ENCODE measurements at places on chromosomes 3 and 15.

DNA sequence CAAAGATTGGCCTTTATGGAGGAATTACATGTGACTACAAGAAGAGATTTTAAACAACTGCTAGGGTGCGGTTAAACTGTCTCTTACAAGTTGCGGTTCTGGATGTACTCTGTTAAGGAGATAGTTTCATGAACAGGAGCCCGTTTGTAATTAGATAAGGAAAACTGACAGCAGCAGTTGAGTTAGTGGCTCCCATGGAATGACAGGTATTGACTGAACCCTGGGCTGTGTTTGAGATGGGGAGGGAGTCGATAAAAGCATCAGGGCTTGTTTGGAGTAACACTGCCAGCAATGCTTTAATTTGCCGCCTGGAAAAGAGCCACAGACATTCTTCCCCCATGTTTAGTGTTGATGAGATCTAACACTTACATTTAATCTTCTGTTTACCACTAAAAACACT, 139.9 kb downstream of the ROBO2 start:
- no peak for DNase-seq

- no peak for DNase-seq
Observed at GRCh38 chr3:60055765-60056164, 1005.9 kb upstream of the CFAP20DC start.

DNA sequence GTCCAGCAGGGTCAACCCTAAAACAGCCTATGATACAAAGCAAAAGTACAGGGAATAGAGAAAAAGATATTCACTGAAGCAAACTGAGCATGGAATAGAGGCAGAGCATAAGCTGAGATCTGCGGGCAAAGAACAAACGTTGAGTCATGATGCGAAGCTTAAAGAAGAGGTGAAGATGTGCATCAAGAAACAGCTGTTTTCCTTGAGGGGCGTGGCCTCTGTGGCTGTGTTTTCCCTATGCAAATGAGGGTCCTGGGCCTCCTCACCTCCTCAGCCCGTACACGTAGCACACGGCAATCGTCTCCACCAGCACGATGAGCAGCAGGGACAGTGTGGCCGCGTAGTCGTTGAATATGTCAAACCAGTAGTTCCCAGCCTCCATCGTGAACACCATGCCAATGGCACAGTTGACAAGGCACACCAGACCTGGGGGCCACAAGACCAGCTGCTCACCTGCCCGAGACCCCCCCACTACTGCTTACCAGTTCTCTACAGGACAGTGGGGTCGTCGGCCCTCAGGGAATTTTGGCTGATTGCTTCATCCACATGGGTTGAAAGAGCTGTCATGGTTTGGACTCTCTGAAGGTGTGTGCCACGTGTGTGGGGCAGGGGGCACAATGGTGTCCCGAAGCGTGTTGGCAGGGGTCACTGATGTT, 33.6 kb downstream of the SLC6A20 start:
- DNase-seq: no peak

GRCh38 chr3:39205131-39205530, 12.7 kb upstream of the XIRP1 start:
- DNase-seq: no peak

- DNase-seq: no peak
Observed at GRCh38 chr3:132326251-132326650, 9.0 kb downstream of the ACP3 start.

DNA sequence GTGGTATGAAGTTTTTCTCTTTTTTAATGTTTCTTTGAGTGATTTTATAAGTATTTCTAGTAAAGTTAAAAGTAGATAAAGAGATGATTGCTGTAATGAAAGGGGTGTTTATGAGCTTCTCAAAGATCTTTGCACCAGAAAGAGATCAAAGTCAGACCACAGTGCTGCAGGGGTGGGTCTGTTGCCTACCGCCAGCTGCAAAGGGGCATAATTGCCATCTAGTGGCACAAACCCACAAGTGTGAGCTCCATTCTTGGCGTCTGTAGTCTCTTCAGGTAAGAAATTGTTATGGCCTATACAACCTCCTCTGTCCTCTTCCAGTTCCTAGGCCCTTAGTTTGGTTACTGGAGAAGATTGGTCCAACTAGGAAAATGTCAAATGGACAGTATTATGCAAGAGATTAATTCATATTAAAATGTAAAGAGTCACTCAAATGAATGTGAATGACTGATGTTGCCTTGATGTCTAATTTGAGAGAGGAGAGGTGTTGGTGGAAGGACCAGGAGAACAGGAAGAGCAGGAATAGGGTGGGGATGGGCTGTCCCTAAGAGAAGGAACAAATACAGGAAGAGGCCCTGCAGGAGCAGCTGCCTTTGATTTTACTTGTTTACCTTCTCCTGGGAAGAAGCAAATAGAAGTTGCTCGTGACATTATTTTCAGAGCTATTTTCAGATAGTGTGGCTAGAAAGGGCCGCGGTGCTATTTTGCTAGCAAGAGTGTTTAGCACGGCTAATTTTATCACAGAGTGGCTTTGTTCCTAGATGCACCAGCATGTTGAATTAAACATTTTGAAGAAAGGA, 53.0 kb upstream of the GSK3B start:
- DNase-seq: no peak

DNA sequence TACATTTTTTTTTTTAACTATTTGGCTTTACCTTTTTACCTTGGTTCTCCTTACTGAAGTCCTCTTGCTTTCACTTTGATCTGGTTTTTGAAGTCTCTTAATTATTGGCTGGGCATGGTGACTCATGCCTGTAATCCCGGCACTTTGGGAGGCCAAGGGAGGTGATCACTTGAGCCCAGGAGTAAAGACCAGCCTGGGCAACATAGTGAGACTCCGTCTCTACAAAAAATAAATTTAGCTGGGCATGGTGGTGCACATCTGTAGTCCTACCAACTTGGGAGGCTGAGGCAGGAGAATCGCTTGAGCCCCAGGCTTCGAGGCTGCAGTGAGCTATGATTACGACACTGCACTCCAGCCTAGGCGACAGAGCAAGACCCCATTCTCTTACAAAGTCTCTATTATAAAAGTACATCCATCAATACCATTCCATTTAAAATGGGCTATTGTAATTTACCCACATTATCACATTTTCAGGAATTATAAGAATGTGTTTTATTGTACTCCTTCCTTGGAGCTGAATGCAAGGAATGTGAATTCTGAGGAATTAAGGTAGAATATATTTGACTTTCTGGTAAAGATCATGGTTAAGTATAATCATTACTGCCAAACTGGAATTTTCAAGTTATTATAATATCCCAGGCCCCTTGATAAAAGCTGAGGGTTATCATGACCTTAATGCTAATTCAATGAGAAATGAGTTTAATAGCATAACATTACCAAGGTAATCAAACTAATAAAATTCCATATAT, 49.0 kb downstream of the MSL2 start:
- no peak for DNase-seq

GRCh38 chr3:167728632-167729323, 5.9 kb downstream of the PDCD10 start:
- no peak for DNase-seq

DNA sequence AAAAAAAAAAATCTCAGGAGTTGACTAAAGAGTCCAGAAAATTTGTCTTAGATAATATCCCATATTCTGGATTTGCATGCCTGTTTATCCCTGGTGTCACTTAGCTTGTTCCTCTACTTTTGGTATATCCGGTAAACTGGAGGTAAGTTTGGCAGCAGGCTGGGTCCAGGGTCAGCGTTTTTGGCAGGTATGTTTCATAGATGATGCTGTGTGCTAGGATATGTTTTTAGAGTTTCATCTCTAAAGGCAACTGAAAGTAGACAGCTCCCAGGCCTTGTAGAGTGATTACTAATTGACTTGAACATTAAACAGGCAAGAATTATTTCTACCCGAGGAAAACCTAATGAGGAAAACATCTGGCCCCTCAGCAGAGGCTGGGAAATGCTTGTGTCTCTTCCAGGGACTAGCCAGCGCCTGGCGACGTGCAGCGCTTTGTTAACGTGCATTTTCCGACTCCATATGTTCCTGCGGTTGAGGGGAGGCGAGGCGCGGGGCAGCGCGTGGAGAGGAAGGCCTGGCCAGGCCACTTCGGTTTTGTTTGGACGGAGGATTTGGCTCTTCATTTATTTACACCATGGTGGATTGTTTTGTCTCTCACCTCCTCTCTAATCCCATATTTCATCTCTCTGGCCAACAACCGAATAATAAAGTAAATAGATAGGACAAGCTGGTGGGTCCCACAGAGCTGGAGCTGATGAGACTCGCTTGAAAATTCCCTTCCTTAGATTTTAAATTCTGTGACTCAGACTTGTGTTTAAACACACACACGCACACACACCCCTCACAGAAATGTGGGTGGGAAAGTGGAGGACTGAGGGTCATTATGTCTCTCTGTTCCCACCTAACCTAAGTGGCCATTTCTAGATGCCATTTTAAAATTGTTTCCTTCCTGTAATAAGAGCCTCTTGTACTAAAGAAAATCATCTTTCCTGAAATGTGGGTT, 65.3 kb downstream of the ASB7 start:
- no peak for DNase-seq

DNA sequence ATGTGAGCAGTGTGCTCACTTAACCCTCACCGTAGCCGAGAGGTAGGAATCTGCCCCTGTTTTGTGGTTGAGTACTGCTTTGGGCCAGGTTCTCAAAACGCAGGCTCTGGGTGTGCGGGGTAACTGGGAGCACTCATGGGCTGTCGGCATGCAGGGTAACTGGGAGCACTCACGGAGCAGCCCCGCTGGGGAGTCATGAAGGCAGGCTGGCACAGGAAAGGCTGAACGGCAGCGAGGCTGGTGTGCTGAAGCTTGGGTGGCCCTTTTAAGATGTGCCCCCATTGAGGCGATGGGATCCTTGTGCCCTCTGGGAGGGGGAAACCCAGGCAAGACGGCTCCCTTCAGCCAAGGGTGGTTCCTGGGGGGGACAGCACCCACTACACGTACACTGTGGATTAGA, 44.6 kb upstream of the VPS8 start:
- no peak for DNase-seq

- no peak for DNase-seq
Observed at GRCh38 chr3:58693940-58694850, 27.6 kb upstream of the FAM3D start.

GRCh38 chr15:41919954-41920538, 26.2 kb upstream of the SPTBN5 start:
- no peak for DNase-seq

DNA sequence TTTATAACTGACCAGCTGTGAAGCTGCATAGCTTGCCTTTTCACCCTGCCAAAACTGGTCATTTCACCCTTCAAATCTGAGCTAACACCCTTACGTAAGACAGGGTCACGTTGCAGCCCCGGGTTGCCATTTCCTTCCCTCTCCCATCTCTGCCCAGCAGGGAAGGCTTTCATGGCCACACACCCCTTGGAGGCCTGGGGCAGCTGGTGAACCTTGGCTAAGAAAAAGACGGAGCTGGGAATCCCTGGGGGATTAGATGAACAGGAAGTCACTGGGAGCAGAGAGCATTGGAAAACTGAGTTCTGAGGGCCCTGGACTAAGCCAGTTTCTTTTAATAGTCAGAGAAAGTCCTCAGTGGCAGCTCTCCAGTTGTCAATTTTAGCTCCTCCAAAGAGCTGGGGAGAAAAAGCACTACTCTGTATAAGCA, 67.8 kb downstream of the TTC23 start:
- DNase-seq: no peak

- DNase-seq: no peak
Observed at GRCh38 chr3:31503456-31503855, 29.3 kb upstream of the STT3B start.

DNA sequence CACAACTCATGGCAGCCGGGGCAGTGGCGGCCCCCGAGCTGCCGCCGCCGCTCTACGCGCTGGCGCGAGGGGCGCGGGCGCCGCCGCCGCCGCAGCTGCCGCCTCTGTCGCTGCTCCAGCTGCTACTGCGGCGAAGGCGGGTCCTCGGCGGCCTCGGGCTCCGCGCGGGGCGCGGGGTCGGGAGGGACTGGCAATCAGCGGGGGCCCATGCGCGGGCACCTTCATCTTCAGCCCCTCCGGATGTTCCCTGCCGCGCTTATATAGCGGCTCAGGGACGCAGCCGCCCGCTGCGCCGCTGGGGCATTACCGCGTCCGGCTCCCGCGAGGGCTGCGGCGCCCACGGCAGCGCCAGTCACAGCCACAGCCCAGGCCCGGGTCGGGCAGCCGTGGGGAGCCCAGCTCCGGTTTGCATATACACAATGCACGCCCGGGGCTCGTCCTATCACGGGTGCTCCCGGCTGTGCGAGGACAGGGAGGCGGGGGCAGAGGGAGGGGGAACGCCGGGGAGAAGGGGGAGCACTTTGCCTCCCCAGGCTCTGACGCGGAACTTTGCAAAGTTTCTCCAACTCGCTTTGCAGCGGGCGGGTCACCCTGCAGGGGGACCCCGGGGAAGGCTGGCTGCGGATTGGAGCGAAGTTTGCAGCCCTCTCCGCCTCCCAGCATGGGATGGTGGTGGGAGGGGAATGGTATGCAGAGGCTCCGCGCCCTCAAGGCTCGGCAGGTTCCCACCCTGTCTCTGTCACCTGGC, at the start of gene VGLL3:
VGLL3 (minus strand) TSS at position 416 of the 748 bp plus-strand sequence; CDS start at position 10, 406 bp downstream.
- no peak for DNase-seq

DNA sequence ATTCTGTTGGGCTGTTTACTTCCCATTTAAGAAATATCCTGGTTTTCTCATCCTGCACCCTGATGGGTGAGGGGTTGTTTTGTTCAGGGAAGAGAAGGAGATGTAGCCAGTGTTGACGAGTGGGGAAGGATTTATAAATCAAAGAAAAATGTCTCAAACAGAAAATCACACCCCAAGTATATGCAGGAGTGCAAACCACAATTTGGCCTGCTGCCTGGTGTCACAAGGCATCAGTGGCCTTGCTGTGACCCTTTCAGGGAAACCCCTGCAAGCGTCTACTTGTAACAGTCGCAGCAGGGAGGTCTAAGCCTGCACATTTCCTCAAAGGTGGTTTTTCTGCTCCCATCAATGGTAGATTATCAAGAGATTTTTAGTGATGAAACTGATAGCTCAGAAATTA, 132.6 kb upstream of the LRRN1 start:
- no peak for DNase-seq

DNA sequence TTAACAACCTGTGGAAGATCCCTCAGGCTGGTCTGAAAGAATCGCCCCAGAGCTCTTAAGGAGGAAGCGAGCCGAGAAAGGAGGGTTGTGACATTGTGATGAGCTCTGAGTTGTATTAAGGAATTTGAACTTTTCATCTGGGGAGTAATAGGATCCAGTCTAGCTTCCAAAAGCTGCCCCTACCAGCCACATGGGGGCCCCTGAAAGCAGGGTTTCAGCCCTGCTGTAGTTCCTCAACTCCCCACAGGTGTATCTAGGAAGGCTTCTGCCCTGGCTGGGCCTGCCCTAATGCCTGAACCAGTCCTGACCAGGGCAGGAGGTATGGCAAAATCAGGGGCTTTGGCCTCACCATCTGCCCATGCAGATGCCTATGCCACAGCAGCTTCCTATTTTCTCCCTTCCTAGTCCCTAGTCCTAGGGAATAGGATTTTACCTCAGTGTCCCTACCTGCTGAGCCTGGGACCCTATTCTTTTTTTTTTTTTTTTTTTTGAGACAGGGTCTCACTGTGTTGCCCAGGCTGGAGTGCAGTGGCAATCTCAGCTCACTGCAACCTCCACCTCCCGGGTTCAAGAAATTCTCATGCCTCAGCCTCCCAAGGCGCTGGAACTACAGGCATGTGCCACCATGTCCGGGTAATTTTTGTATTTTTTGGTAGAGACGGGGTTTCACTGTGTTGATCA, 5.0 kb upstream of the AP3S2 start:
- DNase-seq: no peak
